ENCODE measurements at places on chromosomes 3 and 15.

GRCh38 chr3:51876186-51876585 is 785 bp upstream of the IQCF5 start:
- no peak for DNase-seq

- DNase-seq, result no peak
Observed at GRCh38 chr3:31114929-31115283, 220.4 kb upstream of the GADL1 start.

GRCh38 chr3:173221010-173221409 is 80.0 kb upstream of the SPATA16 start:
- DNase-seq, result no peak

- DNase-seq, result no peak
Observed at GRCh38 chr15:48001393-48002039, 119.3 kb upstream of the SLC24A5 start.

GRCh38 chr15:67433495-67434099 is 87.3 kb upstream of the C15orf61 start:
- DNase-seq, result no peak

GRCh38 chr3:114508208-114508607 is 214.4 kb downstream of the TIGIT start:
- DNase-seq, result no peak
